SK-MEL-5 (cell line): ENCODE measurements at places on chromosomes 2 and 18. TPM values are rescaled to one million over a fixed set of nuclear protein-coding genes. Genes with fewer than 3 reads are reported as not detected.

DNA sequence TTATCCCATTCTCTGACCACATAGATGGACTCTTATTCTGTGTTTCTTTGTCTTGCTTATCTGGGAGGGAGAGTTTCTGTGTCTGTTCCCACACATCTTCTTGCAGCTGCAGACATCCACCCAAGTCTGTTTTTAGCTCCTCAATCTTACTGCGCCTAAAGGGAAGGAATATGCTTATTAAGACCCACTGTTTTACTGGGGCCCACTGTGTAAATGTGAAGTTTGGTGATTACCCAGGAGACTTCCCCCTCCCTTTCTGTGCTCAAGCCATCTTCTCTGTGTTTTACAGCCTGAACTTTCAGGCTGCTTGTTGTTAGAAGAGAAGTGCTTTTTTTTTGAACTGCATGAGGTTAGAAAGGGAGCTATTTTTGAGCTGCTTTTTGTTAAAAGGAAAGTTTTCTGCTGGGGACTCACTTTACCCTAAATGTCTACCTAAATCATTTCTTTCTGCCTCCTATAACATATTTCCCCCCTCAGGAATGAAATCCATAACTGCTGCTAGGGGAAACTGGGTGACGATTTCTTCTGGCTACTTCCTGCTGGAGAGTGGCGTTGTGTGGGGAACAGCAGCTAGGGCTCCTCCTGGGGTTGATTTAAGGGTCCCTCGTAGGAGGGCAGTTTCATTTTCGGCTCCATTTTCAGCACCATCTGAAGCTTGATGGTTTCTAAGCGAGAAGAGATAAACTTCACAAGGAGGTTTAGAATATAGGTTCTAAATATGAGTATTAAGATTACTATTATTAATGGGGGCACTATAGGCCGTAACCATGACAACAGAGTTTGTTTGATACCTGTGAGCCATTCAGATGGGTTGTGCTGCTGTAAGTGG is 39.5 kb upstream of the GMCL1 start:
- no peak for DNase-seq

GRCh38 chr2:8102470-8102869 is 579.4 kb upstream of the ID2 start:
- DNase-seq: no peak

DNA sequence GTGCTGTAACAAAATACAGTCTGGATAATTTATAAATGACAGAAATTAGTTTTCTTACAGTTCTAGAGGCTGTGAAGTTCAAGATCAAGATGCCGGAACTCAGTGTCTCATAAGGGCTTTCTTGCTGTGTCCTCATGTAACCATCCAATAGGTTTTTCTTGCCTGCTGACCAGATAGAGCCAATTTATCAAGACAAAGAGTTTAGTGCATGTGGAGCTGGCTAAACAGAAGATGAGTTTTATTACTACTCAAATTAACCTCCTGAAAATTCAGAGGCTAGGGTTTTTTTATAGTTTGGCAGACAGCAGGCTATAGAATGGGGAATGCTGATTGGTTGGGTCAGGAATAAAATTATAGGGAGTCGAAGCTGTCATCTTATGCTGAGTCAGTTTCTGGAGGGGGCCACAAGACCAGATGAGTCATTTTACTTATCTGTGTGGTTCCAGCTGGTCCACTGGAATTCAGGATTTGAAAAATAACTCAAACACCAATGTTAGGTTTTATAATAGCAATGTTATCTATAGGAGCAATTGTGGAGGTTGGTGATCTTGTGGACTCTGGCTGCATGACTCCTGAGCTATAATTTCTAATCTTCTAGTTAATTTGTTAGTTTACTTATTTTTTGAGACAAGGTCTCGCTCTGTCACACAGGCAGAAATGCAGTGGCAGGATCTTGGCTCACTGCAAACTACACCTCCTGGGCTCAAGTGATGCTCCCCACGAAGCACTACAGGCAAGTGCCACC is 3.2 kb upstream of the PDK1 start:
- no peak for DNase-seq

TNFRSF11A gene
- total RNA-seq: 2.1 and 3.0 TPM in 2 replicates

GRCh38 chr2:117341690-117342089 is 472.8 kb upstream of the DDX18 start:
- no peak for DNase-seq

GRCh38 chr2:138219961-138220360 is 255.7 kb downstream of the HNMT start:
- DNase-seq: peak; percentile 93

- no peak for DNase-seq
These were observed 22.3 kb downstream of the PXDN start for GRCh38 chr2:1721706-1722646.

PTGR3 gene
- total RNA-seq: 7.2 and 10.0 TPM in 2 replicates

DNA sequence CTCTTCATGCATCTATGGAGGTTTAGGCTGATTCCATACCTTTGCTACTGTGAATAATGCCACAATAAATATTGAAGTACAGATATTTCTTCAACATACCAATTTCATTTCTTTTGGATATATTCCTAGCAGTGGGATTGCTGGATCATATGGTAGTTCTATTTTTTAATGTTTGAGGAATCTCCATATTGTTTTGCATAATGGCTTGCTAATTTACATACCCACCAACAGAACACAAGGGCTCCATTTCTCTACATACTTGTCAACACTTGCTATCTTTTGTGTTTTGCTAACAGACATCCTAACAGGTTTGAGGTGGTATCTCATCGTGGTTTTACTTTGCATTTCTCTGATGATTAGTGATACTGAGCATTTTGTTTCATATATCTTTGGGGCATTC is 253.2 kb downstream of the ZNF804A start:
- no peak for DNase-seq

- DNase-seq: no peak
These were observed 323.9 kb downstream of the SLC8A1 start for GRCh38 chr2:40127890-40128557.

GRCh38 chr2:219628986-219629901 is 1.8 kb downstream of the SLC4A3 start:
- DNase-seq: no peak

DNA sequence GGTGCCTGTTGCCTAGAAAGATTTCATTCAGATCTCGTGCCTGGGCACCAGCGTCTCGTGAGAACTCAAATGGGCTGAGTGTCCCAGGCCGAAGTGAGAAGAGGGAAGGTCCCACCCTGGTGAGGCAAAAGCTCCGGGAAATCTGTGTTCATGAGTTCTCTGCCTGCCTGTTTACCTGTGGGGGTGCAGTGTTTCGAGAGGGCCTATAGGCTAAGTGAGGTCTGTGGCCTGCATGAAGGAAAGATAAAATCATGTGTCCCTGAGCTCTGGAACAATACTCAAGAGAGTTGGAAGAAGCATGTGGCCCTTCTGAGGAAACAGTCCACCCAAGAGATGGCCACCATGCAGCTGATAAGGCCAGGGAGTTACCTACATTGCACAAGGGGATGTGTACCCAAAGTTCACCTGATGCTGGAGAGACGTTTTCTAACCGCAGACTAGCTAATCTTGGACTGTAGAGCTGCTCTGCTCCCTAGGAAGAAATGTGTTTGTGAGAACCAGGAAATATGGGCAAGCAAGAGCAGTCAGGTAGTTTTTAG is 63.5 kb upstream of the ST3GAL5 start:
- no peak for DNase-seq

- no peak for DNase-seq
These were observed 89.5 kb downstream of the MRPS9 start for GRCh38 chr2:105127289-105127915.

DNA sequence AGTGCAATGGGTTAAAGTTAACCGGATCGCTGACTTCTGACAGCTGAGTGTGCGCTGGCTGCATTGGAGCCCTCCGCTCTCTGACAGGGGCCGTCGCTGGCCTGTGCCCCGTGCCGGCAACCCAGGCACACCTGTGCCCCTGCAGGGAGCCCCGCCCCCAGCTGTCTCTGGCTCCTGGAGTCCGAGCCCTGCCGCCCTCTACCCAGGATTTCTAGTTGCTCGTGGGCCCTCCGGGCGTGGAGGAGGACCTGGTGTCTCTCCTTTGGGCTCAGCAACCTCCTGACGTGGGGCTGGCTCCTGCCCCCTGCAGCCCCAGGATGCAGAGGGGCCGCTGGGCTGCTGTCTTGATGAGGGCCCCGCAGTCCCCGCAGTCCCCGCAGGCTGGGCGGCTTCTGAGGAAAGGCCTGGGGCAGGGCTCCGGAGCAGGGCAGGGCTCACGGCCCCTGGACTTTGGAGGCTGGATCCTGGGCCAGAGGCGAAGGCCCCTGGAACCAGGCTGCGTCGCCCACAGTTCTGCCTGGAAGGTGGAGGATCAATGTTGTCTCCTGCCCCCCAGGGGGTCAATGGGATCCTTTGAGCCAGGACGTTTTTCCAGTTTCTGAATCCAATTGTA is 172.8 kb downstream of the RNF144A start:
- DNase-seq: no peak

- DNase-seq: no peak
These were observed 44.2 kb downstream of the KCNG2 start for GRCh38 chr18:79841936-79842335.

GRCh38 chr2:128490881-128491691 is 172.4 kb upstream of the HS6ST1 start:
- DNase-seq: no peak

DNA sequence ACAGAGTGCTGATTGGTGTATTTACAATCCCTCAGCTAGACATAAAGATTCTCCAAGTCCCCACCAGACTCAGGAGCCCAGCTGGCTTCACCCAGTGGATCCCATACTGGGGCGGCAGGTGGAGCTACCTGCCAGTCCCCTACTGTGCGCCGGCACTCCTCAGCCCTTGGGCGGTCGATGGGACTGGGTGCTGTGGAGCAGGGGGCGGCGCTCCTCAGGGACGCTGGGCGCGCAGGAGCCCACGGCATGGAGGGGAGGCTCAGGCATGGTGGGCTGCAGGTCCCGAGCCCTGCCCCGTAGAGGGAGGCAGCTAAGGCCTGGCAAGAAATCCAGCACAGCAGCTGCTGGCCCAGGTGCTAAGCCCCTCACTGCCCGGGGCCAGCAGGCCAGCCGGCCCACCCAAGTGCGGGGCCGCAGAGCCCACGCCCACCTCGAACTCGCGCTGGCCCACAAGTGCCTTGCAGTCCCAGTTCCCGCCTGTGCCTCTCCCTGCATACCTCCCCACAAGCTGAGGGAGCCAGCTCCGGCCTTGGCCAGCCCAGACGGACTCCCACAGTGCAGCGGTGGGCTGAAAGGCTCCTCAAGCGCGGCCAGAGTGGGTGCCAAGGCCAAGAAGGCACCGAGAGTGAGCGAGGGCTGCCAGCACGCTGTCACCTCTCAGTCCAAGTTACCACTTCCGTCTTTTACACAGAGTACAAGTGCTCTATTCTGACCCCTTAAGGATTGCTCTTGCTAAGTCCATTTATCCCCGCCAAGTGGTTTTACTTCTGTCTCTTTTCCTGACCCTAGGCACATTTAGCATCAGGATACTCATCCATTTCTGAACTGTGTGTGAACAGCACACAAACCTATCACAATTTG is 1.7 kb upstream of the RPE start:
- no peak for DNase-seq

LIPG gene
- not detected in 2 replicates for total RNA-seq

DNA sequence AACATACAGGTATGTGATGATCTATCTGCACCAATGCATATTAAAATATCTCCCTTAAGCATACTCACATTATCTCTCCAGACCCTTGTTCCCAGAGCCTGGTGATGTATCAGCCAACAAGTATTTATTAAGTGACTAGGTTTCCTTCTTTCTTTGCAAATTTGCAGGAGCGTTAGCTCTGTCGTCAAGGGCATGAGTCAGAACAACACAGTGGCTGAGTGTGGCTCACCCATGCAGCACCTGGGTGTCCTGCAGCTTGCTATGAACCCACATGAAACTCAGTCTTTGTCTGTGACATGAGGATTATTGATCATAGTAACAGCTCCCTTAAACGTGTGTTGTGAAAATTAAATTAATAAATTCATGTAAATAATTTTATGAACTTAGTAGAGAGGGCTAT is 96.6 kb downstream of the PIEZO2 start:
- DNase-seq: no peak

ICA1L gene
- 0.61 and 2.1 TPM in 2 replicates for total RNA-seq

DNA sequence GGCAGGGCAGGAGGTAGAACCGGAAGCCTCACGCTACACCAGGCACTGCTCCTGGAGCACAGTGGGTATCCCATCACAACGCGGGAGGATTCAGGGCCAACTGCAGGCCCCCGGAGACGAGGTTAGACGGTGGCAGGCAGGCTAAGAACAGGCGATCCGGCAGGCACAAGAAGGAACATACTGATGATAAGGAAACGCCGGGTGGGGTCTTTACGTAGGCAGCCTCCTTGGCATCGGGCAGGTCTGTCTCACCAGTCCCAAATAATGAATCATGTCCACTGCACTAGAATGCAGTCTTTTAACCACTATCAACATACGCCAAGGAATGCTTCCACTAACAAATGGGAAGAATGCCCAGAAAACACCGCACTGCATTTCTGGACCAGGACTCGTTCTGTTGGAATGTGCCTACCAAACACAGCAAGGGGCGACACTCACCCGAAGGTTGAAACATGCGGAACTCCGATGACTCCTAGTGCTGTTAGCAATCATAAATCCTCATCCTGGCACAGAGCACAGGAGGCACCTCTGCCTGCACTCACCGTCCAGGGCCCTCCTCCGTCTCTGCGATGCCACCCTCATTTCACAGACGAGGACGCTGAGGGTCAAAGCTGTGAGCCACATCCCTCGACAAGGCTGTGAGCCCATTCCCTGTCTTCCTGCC is 35.2 kb downstream of the ZNF516 start:
- DNase-seq: no peak

KCNF1 gene
- total RNA-seq: 0.05 TPM in 1 of 2 replicates, not detected in the other

GRCh38 chr2:202154613-202155012 is 81.6 kb downstream of the KIAA2012 start:
- no peak for DNase-seq

DNA sequence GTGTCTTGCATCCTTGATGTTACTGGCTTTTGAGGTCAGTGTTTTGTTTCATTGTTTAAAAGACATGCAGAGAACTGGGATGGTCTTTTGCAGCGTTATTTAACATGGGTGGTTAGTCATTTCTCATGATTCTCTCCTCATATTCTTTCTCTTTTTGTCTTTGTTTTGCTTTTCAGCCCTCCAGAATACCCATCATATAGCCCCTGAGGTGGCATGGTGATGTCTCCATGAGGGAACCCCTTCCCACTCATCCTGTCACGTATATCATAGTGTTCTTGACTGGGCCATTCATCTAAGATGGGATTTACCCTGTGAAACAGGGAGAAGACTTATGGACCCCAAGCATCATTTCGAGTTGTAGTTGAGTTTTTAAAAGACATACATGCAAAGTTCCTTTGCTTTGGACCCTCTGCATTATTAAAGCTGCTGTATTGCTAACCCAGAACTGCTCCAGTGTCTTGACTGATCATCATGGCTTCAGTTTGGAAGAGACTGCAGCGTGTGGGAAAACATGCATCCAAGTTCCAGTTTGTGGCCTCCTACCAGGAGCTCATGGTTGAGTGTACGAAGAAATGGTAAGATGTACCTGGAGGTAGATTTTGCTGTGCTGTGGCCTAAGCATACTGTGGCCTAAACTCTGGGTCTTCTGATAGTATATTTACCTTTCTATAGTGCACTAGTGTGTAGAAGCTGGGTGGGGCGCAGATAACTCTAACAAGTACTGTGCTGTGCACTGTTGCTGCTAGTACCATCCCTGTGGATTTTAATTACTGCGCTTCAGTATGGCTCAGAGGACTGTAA is 1.4 kb downstream of the EHBP1 start:
- DNase-seq: no peak
